Kidney glomerular epithelial cell (primary cell): ENCODE measurements at places on chromosomes 16 and 17.
A peak's percentile ranks its signal among the peaks of the same experiment; 100 is the strongest.

GRCh38 chr17:59702304-59702703 is 4.9 kb downstream of the PTRH2 start:
- DNase-seq, result no peak

DNA sequence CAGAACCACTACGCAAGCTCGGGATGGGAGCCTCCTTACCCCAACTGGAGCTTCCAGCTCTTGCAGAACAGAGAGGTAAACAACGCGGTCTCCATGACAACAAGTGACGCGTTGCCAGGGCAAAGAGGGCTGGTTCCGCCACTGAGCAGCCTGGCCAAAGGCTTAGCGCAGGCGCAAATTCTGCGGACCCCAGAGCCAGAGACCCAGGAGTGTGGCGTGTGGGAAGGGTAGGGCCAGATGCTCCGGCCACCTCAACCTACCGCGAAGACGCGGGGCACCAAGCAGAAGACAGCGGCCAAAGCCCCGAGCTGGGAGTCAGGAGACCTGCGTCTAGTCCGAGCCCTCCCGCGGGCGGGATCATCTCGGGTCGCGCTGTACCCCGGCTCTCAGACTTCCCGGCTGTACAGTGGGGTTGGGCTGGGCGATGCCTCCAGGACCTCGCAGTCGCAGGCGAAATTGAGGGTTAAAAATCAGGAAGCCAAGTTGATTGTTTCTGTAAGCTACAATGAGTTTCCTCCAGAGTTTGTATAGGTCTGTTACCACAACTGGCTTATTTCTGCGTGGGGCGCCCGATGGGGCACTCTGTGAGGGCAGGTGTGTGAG is at the start of gene TEKT1:
TEKT1 (minus strand) TSS at position 69 of the 603 bp plus-strand sequence. CDS start 1,353 bp downstream, outside the sequence.
- DNase-seq, result peak; percentile 62

- DNase-seq, result peak; percentile 36
These were observed 1.3 kb downstream of the GPATCH8 start for GRCh38 chr17:44501866-44502375.

DNA sequence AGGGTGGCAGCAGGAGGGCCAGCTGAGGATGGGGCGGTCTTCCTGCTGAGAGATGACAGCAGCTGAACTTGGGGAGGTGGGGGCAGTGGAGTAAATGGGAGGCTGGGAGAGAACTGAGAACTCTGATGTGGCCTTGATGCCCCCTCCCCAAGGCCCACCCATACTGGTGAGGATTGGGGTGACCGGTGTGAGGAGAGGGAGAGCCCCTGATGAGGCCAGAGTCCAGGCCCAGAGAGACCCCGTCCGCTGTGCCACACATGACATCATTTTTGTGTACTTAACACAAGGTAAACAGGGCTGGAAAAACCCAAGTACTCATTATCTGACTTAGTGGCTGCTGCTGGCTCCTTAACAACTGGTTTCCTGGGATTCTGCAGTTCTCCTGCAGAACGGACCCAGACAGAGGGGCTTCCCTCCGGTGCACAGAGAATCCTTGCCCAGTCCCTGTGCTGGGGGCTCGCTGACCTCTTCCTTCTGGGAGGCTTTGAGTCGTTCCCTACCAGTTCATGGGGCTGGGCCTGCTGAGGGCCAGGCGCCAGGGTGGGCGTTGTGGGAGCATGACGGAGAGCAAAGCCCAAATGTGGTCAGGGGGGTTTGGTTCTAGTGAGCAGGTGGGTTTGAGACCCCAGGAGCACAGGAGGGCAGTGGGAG is 207.6 kb downstream of the RAB11FIP4 start:
- DNase-seq, result peak; percentile 25

GRCh38 chr17:48636177-48637018 is 10.2 kb upstream of the HOXB9 start:
- DNase-seq, result peak; percentile 67

DNA sequence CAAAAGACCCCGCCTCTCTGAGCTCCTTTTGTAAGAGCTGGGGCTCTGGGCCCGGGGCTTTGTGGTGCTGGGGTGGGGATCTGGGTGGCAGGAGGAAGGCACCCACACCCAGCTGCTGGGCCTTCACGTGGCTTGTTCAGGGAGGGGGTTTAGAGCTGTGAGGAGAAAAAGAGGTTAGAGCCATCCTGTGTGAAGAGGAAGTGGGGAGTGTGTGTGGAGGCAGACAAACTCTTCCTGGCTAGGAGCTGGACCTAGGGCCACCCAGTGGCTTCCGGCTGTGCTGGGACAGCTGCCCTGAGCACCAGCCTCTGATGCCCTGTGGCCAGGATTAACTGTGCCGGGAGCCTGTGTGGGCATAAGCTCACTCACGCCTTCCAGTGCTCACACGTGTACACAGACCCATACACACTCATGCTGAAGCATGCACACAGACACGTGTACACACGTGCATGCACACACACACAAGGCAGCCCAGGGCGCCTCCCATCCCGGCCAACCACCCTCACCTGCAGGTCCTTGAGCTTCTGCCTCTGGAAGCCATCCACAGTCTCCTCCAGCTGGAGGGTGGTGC is 7.4 kb downstream of the CIBAR2 start:
- no peak for DNase-seq

DNA sequence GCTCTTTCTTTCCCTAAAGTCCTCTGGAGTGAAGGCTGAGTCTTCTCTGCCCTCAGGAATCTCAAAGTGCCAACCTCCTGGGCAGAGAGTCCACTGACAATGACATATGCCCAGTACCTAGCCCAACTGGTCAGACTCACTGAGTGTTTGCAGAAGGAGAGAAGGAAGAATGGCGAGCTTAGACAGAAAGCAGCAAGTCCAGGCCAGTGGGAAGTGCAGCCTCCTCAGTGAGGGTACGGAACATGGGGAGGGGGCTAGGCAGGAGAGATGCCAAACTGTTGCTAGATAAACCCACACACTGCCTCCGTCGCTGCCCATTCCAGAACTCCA is 678 bp downstream of the EXOC7 start:
- no peak for DNase-seq

GRCh38 chr17:1949754-1950153 is 75.4 kb downstream of the RTN4RL1 start:
- no peak for DNase-seq

DNA sequence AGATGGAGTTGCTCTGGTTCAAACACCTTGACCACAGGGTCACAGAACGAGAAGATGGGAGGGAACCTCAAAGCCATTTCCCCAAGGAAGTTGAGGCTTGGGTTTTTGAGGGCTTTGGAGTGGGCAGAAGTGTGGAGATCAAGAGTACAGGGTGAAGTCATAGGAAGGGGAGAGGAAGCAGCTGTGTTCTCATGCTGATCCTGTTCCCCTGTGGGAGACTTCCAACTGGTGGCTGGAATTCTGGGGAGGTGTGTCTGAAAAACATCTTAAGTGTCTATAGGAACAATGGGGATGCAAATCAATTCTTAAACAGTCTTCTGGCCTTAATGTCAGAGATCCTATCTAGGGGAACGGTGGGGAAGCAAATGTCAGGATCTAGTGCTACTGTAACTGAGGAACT is 38.8 kb upstream of the HSBP1 start:
- DNase-seq, result no peak

GRCh38 chr16:87441886-87442580 is 49.9 kb downstream of the MAP1LC3B start:
- no peak for DNase-seq

GRCh38 chr17:17921192-17922069 is 50.8 kb downstream of the TOM1L2 start:
- DNase-seq, result peak; percentile 83
